ENCODE measurements at places on chromosomes 5 and 9.

- peak; percentile 48 for DNase-seq
Observed at GRCh38 chr9:92963831-92964606, 16.7 kb downstream of the FGD3 start.

DNA sequence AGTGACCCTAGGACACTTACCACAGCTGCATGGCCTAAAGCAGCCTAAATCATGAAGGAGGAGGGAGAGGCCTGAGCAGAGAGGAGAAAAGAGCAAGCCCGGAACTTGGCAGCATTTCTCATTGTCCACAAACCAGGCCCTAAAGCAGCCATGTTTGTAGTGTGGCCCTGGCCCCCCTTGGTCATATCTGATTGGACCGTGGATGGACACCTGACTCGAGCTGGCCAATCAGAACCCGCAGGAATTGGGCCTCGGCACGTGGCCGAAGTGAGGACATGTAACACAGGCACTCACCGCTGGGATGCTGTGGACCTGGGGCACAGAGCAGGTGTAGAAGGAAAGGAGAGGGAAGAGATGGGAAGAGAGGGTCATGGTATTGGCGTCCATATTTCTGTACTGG is 56.9 kb downstream of the ASS1 start:
- DNase-seq, result no peak

GRCh38 chr9:92877531-92878430 is at the start of gene ZNF484:
ZNF484 (minus strand) TSS chr9:92878038; CDS start chr9:92875029, 3,009 bp downstream.
- DNase-seq, result peak; percentile 91

- DNase-seq, result no peak
Observed at GRCh38 chr9:34630402-34631154, 1.7 kb upstream of the ARID3C start.

DNA sequence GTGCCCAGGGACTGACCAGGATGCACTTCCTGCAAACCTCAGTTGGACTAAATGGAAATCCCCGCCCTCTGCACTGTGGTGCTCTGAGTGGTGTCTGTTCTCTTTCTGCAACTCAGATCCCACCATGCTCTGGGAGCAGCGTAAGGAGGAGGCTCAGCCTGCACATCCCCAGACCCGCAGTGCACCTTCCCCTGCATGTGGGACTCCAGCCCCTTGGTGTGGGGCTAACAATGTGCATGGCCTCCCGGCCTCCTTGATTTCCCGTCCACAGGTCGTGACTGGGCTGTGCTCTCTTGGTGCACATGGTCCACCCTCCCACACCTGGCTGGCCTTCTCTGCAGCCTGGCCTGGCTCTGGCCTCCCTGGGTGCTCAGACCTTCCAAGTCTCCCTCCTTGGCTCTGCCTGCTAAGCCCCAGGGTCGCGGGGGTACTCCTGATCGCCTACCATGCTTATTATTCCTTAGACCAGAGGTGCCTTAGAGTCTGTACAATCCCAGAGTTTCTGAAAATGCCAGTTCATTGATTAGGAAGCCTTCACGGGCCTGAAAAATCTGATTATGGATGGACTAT is 397.5 kb downstream of the IRX2 start:
- no peak for DNase-seq

- DNase-seq, result no peak
Observed at GRCh38 chr9:656926-657568, 184.4 kb upstream of the DMRT1 start.

- no peak for DNase-seq
Observed at GRCh38 chr9:77779010-77779409, 130.9 kb upstream of the GNA14 start.

DNA sequence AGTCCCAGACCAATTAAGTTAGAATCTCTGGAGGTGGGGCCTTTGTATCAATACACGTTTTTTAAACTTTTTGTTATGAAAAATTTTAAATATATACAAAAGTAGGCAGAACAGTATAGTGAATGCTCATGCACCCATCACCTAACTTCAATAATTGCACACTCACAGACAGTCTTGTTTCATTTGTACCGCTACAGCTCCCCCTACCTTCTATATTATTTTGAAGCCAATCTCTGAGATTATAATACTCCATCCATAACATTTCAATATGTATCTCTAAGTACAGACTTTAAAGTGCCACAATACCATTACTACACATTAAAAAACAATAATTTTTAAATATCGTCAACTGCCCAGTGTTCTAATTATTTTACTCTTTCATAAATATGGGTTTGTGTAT is 32.9 kb downstream of the ISL1 start:
- no peak for DNase-seq

- DNase-seq, result no peak
Observed at GRCh38 chr9:79154806-79155205, 417.0 kb upstream of the TLE4 start.

DNA sequence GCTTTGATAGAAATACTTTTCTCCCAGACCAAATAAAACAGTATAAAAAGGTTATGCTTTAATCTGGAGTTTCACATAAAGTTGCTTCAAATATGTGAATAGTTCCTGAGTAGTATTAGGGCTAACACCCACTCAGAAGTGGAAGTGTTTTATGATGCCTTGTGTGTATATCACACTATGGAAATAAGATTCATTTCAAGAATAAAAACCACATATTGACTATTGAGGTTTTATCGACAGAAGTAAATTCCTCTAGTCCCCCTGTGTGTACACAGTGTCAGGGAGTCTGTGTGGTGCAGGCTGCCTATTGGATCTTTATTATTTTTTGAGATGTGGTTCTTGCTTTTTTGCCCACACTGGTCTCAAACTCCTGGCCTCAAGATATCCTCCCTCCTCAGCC is 20.8 kb upstream of the LRRTM2 start:
- no peak for DNase-seq

DNA sequence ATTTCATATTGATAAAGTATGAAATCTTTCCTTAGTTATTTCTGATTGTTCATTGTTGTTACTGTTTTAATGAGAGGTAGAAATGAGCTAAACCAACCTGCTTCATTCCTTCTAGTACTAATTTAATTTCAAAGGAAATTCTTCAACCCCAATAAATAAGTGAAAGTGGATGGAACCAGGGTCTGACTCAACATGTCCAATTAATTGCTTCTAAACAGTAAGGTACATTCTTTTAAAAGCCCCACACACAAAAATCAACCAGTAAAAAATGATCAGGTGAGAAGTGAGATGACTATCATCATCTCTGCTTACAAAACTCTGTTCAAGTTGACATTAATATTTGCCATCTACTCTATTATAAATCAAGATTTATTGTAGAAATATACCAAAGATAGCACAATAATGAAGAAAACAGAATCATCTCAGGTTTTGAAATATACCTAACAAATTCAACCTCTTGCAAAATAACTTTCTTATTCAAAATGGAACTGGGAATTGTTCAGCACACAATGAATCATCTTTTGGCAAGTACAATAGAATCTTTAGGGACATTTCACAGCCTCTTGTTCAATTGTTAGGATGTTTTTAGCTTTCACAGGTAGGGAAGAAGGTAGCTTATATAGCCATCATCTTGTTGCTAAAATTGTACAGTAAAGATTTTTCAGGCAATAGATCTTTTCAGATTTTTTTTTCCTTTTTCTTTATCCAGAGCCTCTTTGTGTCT is 114.5 kb downstream of the RPS23 start:
- no peak for DNase-seq

DNA sequence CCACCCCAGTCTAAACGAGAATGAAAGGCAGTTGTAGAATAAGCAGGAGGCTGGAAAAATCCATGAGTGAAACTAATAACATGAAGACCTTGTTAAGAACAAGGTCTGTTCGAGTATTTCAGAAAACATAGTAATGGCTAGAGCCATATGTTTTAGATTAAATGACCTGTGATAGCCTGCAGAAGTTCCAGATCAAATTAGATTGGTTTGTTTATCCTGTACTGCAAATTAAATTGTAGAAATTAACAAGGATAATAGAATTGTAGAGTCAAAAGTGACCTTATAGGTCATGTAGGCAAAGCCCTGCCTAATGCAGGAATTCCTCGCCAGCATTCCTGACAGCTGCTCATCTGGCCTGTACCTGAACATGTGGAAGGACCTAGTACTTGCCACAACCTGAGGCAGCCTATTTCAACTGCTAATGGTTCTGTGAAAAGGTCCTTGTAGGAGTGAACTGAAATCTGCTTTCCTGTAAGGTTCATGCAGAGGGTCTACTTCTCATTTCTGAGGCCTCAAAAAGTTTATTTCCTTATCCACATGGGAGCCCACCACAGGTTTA is 17.2 kb downstream of the LIX1 start:
- DNase-seq, result no peak

GRCh38 chr5:147167529-147167928 is 67.3 kb upstream of the STK32A start:
- no peak for DNase-seq

- DNase-seq, result no peak
Observed at GRCh38 chr5:169331292-169331852, 30.4 kb upstream of the SLIT3 start.

DNA sequence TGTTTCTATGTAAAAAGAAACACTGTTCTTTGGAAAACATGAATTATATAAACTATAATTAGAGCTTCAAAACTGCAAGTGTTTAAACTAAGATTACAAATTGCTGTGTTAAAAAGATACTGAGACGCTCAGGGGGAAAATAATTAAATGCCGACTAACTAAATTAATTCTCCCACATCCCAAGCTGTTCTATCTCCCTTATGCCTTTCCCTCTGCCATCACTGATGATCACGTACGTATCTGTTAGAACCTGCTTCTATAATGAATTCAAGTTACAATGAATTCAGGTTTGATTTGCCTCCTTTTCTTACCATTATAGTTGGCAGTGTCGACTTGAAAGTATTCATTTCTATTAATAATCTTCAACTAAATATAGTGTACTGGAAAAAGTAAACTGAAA is 349.9 kb upstream of the CDH6 start:
- no peak for DNase-seq

DNA sequence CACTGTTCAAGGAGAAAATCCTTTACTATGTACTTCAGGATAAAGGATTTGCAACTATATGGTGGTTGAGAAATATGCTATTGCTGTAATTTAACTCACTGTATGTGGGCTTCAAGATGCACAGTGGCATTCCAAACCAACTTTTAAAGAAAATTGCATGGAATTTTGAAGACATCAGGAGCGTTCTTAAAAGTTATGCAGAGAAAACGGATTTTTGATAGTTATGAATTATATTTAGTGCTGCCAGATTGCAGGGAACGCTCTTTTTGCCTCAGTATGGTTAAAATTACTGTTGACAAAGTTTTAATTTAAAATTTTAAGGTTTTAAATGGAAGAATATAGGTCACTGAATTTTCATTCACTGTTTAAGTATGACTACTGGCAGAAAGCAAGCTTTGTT is 336.1 kb upstream of the EFNA5 start:
- DNase-seq, result no peak

DNA sequence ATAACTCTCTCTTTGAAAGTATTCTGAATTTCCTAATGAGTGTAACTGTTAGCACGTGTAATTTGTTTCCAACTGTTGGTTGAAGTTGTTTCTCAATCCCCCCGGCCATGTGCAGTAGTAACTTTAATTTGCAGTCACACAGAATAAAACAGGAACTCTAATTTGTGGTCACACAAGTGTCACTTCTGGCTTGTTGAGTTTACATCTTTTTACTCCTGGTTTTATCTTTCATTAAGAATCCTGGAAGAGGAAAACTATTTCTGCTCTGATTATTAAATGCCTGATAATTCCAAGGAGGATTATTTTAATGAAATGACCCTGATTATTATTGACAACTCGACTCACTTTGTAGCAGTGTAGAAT is 1.2 kb downstream of the SCAMP1 start:
- DNase-seq, result no peak

- DNase-seq, result no peak
Observed at GRCh38 chr9:131078427-131079366, 17.6 kb upstream of the AIF1L start.

- no peak for DNase-seq
Observed at GRCh38 chr5:107990881-107991810, 320.4 kb upstream of the EFNA5 start.

- no peak for DNase-seq
Observed at GRCh38 chr9:80410106-80410505, 838.3 kb downstream of the TLE4 start.

DNA sequence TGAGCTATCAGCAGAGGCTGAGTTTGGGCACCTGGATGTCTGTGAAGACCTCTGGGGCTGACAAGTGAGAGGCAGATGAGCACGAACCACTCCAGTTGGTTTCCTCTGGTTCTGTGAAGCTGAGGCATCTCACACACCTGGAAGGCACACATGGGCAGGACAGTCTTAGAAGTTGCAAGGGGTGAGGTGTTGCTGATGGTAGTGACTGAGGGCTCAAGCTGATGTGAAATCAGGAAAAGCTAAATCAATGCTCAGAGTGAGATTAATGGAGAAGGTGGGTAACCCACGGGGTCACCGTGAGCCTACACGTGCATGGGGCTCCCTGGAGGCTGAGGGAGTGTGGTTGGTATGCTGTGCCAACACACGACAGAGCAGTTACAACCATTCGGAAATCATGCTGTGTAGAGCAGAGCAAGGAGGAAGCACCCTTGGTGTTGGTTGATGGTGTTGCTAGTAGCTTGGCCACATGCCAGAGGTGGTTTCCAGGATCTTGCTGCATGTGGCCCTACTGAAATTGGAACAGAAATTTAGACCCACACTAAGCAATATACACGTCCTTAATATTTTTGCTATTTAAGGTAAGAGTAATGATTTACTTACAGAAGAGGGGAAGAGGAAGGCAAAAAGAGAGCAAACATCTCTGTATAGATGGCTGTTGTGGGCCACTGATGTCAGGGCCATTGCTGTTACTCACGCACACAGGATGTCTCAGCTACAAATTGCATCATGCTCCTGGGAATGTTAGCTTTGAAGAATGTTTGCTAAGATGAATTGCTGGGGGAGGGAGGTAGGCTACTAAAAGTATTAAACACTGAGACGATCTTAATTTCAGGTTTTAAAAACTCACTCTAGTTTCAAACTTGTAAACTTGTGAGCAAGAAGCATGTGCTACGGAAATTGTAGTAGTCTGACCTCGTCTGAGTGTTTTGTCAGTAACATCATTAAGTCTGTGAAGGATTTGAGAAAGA is 170.5 kb downstream of the ARHGEF28 start:
- no peak for DNase-seq

DNA sequence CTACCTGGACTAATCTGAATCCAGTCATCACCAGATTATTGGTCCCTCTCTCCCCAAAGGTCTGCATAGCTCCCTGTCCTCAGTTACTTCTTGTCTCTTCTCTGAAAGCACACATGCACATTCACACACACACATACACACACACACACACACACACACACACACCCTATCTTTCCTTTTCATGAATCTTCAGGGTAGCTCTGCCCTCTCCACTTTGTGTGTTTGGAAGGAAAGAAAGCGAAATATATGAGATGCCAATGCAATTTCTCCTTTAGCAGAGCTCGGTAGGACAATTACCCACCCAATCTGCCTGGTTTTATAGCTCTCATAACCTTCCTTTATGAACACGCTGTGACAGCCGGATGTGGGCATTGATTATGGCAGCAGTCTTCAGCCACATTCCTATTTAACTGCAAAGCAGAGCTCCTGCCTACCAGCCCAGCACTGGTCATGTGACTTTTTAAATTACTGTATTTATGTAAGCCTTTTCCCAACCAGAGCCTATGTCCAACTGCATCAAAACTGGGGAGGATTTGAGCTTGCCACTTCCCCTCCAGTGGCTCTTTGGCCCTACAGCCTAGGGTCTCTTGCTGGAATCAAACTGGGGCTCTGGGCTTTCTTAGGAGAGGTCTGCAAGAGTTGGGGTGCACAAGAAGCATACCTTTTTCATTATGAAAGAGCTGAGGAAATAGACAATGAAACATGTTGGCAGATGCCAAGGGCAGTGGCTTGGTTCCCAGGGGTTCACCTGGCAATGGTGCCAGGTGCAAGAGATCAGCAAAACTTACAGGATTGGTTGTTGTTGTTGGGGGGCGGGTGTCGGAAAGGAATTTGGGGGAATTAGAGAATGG is 20.8 kb upstream of the MATR3 start:
- no peak for DNase-seq
